Hepatocyte (in vitro differentiated cells): ENCODE measurements at places on chromosomes 16 and 17. TPM values are rescaled to one million over a fixed set of nuclear protein-coding genes. Genes with fewer than 3 reads are reported as not detected.
A peak's percentile ranks its signal among the peaks of the same experiment; 100 is the strongest.

The PHLPP2 gene
- total RNA-seq, result 15.0 and 17.5 TPM in 2 replicates

- no peaks in the 10 kb centered on the region for H3K27me3 ChIP-seq
- no peaks in the 10 kb centered on the region for H3K36me3 ChIP-seq
- peak; percentile 76 for DNase-seq
These were observed 20.4 kb upstream of the YPEL2 start for GRCh38 chr17:59311051-59311468.

DNA sequence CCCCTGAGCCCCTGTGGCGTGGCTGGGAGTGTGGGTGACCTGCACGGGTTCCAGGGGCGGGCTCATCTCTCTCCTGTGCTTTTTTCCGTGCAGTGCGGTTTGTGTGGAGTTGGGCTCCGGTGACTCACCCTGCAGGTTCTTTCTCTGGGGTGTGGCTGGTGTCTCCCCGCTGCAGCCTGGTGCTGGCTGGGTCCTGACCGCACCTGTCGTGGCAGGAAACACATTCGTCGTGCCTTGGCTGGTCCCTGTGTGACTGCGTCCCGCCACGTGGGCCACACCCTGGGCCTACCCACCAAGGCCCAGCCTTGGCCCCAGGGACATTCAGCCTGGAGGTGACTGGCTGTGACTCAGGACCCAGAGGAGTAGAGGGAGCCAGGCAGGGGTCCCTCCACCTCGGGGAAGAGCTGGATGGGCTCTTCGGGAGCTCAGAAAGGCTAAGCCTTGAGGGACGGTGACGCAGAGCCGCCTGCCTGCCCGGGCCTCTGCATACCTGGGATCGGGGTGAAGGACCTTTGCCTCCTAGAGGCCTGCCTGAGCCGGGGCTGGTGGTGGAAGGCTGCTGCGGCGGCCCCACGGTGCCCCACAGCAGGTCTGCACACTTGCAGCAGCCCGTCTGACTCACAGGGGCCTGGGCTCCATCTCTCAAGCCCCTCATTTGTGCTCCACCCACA, 7.8 kb downstream of the TRAF7 start:
- H3K4me3 ChIP-seq, result no peak overlapping the region
- H3K27me3 ChIP-seq, result no peaks in the 10 kb centered on the region
- H3K4me1 ChIP-seq, result peaks cover 25% of the 10 kb centered on the region
- DNase-seq, result peak; percentile 81
- H3K27ac ChIP-seq, result peak overlapping the region; percentile 92
- H3K36me3 ChIP-seq, result no peaks in the 10 kb centered on the region

GRCh38 chr17:71180801-71181385, 939.9 kb upstream of the SOX9 start:
- no peak overlapping the region for H3K27ac ChIP-seq
- peaks cover 4% of the 10 kb centered on the region for H3K4me1 ChIP-seq
- H3K4me3 ChIP-seq, result no peak overlapping the region
- no peaks in the 10 kb centered on the region for H3K27me3 ChIP-seq
- peak; percentile 44 for DNase-seq

DNA sequence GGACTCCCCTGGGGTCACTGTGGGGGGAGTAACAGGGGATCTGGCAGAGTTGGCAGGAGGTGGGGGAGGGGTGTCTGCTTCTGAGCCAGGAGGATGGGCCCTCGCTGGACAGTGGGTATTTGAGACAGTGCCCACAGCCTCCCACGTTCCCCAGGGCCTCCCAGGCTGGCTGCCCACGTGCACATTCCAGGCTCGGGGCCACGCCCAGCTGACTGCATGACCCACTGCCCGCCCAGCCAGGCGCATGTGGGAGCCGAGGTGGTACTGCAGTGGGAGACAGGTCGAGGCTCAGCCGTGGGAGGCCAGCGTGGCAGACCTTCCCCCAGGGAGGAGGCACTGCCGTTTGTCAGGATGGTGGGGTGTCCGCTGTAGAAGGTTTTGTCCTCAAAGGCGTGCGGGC, 38.8 kb downstream of the BAHCC1 start:
- H3K4me1 ChIP-seq, result peaks cover 41% of the 10 kb centered on the region
- no peak for DNase-seq
- H3K36me3 ChIP-seq, result no peaks in the 10 kb centered on the region
- H3K27me3 ChIP-seq, result no peaks in the 10 kb centered on the region

- H3K4me1 ChIP-seq, result peaks cover 16% of the 10 kb centered on the region
- H3K36me3 ChIP-seq, result no peaks in the 10 kb centered on the region
- H3K4me3 ChIP-seq, result no peak overlapping the region
- H3K27ac ChIP-seq, result no peak overlapping the region
- H3K27me3 ChIP-seq, result no peaks in the 10 kb centered on the region
These were observed 5.7 kb downstream of the ZNF319 start for GRCh38 chr16:57994778-57995177.

The WNT3 gene
- 5.3 and 6.1 TPM in 2 replicates for total RNA-seq

GRCh38 chr17:4155980-4156620, 13.1 kb downstream of the CYB5D2 start:
- DNase-seq, result no peak
- H3K4me3 ChIP-seq, result no peak overlapping the region
- H3K4me1 ChIP-seq, result peaks cover 3% of the 10 kb centered on the region
- no peaks in the 10 kb centered on the region for H3K36me3 ChIP-seq

The NME3 gene
- 34.8 and 51.7 TPM in 2 replicates for total RNA-seq

The METTL26 gene
- total RNA-seq, result 75.4 and 77.9 TPM in 2 replicates

DNA sequence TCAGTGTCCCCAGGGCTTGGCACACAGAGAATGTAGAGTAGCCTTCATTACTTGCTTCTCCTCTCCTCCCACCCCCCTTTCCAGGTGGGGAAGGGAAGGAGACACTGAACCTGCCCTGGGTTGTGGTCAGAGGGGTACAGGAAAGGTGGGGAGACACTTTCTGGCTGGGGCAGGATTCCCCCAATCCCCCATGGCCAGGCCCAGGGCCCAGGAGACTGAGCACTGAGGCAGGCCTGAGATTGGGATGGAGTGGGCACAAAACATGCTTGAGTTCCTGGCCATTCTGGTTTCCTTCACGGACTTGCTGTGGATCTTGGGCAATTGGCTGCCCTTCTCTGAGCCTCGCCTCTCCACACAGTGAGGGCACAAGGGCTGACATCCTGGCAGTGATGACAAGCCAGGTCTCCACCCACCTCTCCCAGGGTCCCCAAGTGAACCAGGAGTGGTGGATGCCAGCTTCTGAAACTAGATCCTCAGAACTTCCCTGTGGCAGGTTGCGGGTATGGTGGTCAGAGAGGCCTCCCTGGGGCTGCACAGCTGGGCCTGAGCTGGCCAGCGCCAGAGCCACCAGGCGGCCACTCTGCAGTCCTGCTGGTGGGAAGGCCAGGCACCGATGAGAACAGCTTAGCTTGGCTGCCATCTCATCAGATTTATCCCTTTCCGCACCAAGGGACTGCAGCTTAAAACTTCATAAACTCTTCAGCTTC, 9.3 kb downstream of the ZNF629 start:
- H3K36me3 ChIP-seq, result no peaks in the 10 kb centered on the region
- no peaks in the 10 kb centered on the region for H3K27me3 ChIP-seq
- no peak overlapping the region for H3K4me3 ChIP-seq
- DNase-seq, result no peak
- H3K4me1 ChIP-seq, result peaks cover 19% of the 10 kb centered on the region
- no peak overlapping the region for H3K27ac ChIP-seq

GRCh38 chr17:57532556-57532955, 212.5 kb downstream of the CCDC182 start:
- peaks cover 59% of the 10 kb centered on the region for H3K4me1 ChIP-seq
- H3K27ac ChIP-seq, result peak overlapping the region; percentile 24
- no peak for DNase-seq
- H3K27me3 ChIP-seq, result no peaks in the 10 kb centered on the region
- H3K4me3 ChIP-seq, result no peak overlapping the region

- no peak overlapping the region for H3K4me3 ChIP-seq
- H3K4me1 ChIP-seq, result no peaks in the 10 kb centered on the region
- H3K27ac ChIP-seq, result no peak overlapping the region
- no peak for DNase-seq
- no peaks in the 10 kb centered on the region for H3K36me3 ChIP-seq
These were observed 50.5 kb downstream of the IKZF3 start for GRCh38 chr17:39813631-39814030.

The CNGB1 gene
- total RNA-seq, result not detected in 2 replicates

- no peak overlapping the region for H3K27ac ChIP-seq
- no peak overlapping the region for H3K4me3 ChIP-seq
- no peak for DNase-seq
- H3K36me3 ChIP-seq, result no peaks in the 10 kb centered on the region
- H3K4me1 ChIP-seq, result peaks cover 58% of the 10 kb centered on the region
These were observed 15.8 kb downstream of the CDH16 start for GRCh38 chr16:66902648-66903543.

GRCh38 chr17:63537991-63538692, 12.1 kb upstream of the DCAF7 start:
- no peaks in the 10 kb centered on the region for H3K4me1 ChIP-seq
- H3K27ac ChIP-seq, result no peak overlapping the region
- no peak for DNase-seq
- H3K4me3 ChIP-seq, result no peak overlapping the region
- no peaks in the 10 kb centered on the region for H3K36me3 ChIP-seq
- peaks cover 13% of the 10 kb centered on the region for H3K27me3 ChIP-seq

- peak overlapping the region; percentile 61 for H3K4me3 ChIP-seq
- no peaks in the 10 kb centered on the region for H3K36me3 ChIP-seq
- H3K27ac ChIP-seq, result peak overlapping the region; percentile 93
- DNase-seq, result peak; percentile 66
- H3K27me3 ChIP-seq, result no peaks in the 10 kb centered on the region
These were observed 14.9 kb downstream of the SPATA32 start for GRCh38 chr17:45246861-45247428.

GRCh38 chr16:23967775-23968174, 132.0 kb downstream of the PRKCB start:
- H3K36me3 ChIP-seq, result no peaks in the 10 kb centered on the region
- H3K27me3 ChIP-seq, result no peaks in the 10 kb centered on the region
- DNase-seq, result no peak
- H3K4me3 ChIP-seq, result no peak overlapping the region
- no peaks in the 10 kb centered on the region for H3K4me1 ChIP-seq
- H3K27ac ChIP-seq, result no peak overlapping the region

The GOSR1 gene
- 28.7 and 29.7 TPM in 2 replicates for total RNA-seq

DNA sequence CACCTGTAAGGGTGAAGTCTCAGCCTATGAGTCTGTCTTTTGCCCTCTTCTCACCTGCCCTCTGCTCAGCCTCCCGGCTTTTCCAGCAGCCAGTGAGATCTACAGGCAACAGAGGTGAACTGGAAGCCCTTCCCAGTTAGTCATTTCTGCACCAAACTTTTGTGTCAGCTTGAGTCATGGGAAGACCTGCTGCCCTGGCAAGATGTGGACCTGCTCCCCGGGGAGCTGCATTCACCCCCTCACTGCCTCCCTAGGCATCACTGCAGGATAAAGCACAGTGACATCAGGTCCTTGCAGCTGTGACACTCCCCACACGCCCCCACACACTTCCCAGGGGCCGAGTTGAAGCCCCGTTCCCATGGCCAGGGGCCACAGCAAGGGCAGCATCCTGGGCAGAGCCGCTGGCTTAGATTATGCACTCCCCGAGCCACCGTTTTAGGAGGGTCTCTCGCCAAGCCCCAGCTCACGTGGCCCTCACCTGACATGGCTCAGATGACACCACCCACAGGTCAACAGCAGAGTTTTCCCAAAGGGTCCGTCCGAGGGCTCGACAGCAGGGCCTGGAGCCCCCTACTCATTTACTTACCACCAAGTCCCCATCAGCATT, 6.5 kb upstream of the ABR start:
- H3K36me3 ChIP-seq, result no peaks in the 10 kb centered on the region
- H3K27me3 ChIP-seq, result no peaks in the 10 kb centered on the region
- no peak overlapping the region for H3K4me3 ChIP-seq
- no peak overlapping the region for H3K27ac ChIP-seq

DNA sequence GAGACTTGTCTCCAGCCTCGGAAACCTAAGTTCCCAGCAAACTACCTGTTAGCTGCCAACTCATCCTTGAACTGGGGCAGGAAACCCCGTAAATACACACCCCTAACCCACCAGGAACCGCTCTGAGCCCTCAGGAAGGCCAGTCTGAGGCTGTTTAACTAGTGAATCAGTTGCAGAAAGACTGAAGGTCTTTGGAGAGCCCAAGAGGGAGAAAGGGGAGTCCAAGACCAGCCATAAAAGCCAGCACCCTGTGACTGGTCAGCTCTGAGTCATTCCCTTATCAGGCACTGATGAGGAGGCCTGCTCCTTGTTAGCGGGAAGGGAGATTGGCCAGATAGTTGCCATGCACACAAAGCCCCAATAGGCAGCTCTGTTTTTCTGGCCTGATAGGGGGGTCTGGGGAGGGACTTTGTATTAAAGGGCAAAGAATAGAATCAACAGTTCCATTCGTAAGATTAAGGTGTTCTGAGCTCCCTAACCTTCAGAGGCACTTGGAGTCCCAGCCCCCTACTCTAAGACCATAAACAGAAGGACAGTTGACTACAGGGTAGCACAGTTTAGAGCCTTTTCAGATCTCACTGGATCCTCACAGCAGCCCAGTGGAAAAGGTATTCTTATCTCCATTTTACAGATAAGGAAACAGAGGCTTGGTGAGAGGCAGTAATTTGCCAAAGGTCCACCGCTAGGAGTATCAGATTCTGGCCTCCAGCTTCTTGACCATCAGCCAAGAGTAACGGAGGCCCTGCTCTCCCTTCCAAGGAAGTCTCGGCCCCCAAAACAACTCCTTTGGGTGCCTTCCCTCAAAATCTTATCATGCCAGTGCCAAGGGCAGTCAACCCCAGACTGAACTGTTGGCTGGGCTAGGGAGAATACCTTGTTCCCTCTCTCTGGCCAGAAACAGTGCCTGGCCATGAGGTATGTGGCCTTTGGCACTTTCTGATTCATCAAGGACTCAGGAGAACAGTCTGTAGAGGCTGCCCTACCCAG, 2.2 kb upstream of the KRT19 start:
- H3K27ac ChIP-seq, result peak overlapping the region; percentile 92
- no peaks in the 10 kb centered on the region for H3K27me3 ChIP-seq

- H3K4me1 ChIP-seq, result peaks cover 6% of the 10 kb centered on the region
- no peak for DNase-seq
- no peaks in the 10 kb centered on the region for H3K27me3 ChIP-seq
- no peak overlapping the region for H3K27ac ChIP-seq
- peak overlapping the region; percentile 98 for H3K4me3 ChIP-seq
These were observed 89.6 kb downstream of the CDC27 start for GRCh38 chr17:47099451-47099986.

DNA sequence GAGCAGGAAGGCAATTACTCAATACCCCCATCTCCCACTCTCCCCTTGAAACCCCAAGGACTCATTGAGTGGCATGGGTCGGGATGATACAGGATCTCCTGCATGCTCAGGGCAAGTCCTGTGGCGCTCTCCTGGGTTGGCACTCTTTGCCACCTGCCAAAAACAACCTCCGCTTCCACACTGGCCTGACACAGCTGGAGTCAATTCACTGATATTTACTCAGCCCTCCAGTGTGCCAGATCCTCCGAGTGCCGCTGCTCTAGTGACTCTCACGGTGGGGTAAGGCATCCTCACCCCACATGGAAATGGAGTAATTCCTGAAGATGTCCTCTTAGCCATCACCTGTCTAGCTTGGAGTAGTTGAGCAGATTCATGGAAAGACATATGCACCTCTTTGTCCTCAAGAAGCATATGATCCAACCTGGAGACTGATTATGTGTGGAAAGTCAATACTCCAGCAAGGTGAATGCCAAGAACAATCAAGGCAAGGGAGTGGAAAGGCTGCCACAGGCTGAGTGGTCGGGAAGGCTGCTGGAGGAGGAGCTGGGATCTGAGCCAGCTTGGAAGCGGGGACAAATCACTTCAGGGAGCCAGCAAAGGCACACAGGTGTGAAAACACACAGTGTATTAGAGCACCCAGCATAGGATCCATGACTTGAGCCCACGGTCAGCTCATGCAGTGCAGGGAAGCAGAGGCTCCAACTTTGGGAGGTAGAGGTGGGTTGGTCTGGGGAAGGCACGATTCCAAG, 12.6 kb upstream of the GOSR2 start:
- no peak overlapping the region for H3K4me3 ChIP-seq
- no peak for DNase-seq
- H3K27me3 ChIP-seq, result no peaks in the 10 kb centered on the region
- H3K4me1 ChIP-seq, result no peaks in the 10 kb centered on the region

GRCh38 chr17:68290268-68290954, 516 bp downstream of the SLC16A6 start:
- no peak overlapping the region for H3K4me3 ChIP-seq
- no peaks in the 10 kb centered on the region for H3K36me3 ChIP-seq
- peaks cover 11% of the 10 kb centered on the region for H3K4me1 ChIP-seq
- peaks cover 68% of the 10 kb centered on the region for H3K27me3 ChIP-seq
- no peak overlapping the region for H3K27ac ChIP-seq
